ENCODE measurements at places on chromosomes 12 and 14. TPM values are rescaled to one million over a fixed set of nuclear protein-coding genes. Genes with fewer than 3 reads are reported as not detected.

Gene NANOG
- total RNA-seq, result not detected

DNA sequence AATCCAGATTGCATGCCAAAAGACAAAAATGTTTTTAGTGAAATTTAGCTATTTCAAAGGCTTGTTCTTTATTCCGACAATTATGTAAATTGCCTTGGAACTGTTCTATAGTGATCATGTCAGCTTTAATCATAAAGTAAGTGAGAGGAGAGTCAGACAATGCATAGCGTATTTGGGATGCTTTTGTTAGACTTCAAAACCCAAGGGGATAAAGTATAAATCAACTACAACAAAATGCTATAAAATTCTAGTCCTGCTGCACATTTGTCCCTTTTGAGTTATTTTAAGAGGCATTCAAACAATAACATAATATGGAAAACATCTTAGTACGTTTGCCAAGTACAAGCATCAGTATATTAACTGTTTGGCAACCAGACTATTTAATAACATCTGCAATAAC lies 11.3 kb downstream of the RTRAF start:
- DNase-seq, result no peak

DNA sequence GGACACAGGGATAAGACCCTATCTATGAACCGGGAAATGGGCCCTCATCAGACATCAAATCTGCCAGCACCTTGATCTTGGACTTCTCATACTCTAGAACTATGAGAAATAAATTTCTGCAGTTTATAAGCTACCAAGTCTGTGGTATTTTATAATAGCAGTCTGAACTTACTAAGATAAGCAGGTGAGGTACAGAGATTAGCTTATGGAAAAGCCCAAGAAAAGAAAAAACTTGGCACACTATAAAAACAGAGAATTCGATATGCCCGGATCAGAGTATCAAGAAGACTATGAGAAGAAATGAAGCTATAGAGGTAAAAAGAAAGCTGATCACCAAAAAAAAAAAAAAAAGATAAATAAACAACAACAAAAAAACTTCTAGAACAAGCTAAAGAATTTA lies 52.6 kb downstream of the EEA1 start:
- no peak for DNase-seq

DNA sequence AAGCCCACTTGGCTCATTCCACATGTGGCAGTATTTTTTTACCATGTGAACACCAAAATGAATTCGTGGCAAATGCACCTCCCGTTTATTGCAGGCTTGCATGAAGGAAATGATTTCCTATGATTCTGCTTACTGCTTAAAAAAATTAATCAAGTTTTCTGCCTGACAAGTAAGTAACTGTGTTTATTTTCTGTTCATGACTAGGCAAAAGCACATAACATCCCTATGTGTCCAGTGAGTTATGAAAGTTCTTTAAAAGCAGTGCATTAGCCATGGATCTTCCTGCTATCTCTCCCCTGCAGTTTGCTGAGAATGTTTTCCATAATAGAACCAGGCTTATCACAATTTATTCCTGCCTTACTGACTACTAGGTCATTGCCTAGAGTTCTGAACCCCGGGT lies 20.4 kb downstream of the GPR65 start:
- DNase-seq, result no peak

GRCh38 chr14:91573894-91574837 lies 64.1 kb upstream of the PPP4R3A start:
- DNase-seq, result peak; percentile 35

GRCh38 chr12:23560611-23561010 lies 388.9 kb downstream of the SOX5 start:
- DNase-seq, result no peak

GRCh38 chr12:122072031-122072970 lies 6.3 kb upstream of the MLXIP start:
- peak; percentile 93 for DNase-seq

DNA sequence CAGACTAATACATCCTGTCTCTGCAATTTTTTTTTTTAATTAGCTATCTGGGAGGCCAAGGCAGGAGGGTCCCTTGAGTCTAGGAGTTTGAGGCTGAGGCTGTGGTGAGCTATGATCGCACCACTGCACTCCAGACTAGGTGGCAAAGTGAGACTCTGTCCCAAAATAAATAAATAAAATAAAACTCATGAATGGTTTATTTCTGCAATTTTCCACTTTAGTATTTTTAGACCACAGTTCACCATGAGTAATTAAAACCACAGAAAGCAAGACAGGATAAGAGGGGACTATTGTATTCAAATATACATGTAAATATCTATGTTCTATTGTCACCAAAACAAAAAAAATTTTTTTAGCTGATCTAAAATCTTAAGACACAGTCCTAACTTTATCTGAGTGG lies 17.8 kb downstream of the TAOK3 start:
- no peak for DNase-seq

DNA sequence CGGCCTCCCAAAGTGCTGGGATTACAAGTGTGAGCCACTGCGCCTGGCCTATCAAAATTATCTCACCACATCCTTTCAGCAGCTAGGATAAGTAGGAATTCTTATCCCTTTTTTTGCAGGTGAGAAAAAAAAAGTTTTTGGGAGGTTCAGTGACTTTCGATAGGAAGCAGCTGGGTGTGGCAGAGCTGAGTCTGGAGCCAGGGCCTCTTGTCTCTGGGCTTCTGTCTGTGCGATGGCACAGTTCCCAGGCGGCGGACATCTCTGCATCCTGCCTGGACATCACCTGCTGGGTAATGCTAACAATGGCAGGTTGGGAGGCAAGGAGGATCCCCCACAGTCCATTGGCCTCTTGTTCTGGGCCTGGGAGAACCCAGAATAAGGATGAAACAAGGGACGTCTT lies 12.5 kb downstream of the NRXN3 start:
- no peak for DNase-seq

- DNase-seq, result no peak
Observed at GRCh38 chr12:57216014-57216911, at the start of gene NXPH4. TSS of gene NXPH4 (plus strand) at chr12:57216794. CDS start at chr12:57216970, 176 bp downstream.
